NCI-H524 (cell line): ENCODE measurements at places on chromosomes 11 and 22.
A peak's percentile ranks its signal among the peaks of the same experiment; 100 is the strongest.

DNA sequence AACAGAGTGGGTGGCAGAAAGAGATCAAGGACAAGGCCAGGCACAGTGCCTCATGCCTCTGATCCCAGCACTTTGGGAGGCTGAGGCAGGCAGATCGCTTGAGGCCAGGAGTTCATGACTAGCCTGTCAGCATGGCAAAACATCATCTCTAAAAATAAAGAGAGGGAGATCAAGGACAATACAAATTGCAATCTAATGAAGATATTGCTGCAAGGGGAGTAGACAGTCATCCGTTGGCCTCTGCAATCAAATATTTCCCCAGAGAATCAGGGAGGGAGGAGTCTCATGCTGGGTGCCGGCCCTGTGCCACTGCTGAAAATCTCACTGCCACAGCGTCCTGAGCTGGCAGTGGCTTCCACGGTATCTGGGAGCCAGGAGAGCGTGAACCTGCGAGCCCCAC lies 19.4 kb upstream of the IL17RA start:
- no peak for DNase-seq

GRCh38 chr11:121557348-121557747 lies 104.6 kb upstream of the SORL1-AS1 start:
- DNase-seq: no peak

DNA sequence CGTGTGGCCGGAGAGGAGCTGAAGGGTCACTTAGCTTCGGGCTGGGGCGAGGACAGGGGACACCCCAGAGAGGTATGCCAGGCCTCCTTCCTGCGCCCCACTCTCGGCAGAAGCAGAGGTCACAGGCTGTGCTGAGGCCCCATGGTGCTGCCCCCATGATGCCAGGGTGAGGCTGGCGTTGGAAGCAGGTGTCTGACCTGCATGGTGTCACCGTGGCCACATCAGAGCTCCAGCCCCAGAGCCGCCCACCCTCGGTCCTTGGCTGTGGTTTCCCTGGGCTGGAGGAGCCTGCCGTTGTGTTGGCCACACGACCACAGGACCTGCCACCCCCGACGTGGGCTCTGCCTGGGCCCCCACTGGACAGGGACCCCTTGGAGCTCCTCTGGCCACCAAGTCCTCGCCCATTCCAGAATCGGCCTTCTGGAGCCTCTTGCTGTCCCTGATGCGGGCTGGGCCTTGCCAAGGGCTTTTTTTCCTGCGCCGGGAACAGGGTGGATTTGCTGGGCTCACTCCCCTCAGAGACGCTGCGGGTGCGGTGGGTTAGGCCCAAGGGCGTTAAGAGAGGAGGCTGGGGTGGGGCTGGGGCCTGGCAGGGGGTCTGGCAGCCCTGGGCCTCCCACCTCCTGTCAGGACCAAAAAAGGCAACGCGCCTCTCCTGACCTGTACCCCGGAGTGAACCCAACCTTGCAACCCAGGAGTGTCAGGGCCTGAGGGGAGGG lies 8.2 kb upstream of the TSSC4 start:
- no peak for DNase-seq

DNA sequence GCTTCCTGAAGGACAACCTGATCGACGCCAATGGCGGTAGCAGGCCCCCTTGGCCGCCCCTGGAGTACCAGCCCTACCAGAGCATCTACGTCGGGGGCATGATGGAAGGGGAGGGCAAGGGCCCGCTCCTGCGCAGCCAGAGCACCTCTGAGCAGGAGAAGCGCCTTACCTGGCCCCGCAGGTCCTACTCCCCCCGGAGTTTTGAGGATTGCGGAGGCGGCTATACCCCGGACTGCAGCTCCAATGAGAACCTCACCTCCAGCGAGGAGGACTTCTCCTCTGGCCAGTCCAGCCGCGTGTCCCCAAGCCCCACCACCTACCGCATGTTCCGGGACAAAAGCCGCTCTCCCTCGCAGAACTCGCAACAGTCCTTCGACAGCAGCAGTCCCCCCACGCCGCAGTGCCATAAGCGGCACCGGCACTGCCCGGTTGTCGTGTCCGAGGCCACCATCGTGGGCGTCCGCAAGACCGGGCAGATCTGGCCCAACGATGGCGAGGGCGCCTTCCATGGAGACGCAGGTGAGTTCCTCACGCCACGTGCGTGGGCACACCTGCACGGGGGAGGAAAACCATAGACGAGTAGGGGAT lies 1.5 kb downstream of the BCR start:
- DNase-seq: no peak

DNA sequence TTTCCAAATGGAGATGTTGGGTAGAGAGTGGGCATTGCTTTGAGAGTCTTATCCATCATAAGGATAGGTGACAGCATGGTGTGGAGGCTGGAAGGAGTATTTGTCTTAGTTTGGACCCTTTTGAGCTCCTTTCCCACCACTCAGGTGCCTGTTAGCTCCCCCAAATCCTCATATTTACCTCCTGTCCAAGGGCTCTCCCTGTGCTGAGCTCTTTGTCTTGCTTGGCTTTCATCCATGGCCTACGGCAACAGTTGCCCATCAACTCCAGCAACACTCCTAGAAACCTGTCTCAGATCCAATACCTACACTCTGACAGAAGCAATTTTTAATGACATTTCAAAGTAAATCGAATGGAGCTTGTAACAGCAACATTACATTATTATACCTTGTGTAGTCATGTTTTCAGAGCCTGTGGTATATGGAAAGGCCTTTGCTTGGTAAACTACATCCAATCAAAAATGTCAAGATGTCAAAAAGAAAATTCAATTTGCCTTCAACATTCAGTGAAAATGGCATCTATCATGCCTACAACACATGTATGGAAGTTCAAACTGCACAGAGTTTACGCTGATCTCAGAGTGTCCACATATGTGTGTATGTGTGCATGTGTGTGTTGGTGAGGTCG lies 49.4 kb upstream of the CCDC90B start:
- no peak for DNase-seq

GRCh38 chr22:21012446-21013407 lies 2.2 kb upstream of the P2RX6 start:
- peak; percentile 96 for DNase-seq

DNA sequence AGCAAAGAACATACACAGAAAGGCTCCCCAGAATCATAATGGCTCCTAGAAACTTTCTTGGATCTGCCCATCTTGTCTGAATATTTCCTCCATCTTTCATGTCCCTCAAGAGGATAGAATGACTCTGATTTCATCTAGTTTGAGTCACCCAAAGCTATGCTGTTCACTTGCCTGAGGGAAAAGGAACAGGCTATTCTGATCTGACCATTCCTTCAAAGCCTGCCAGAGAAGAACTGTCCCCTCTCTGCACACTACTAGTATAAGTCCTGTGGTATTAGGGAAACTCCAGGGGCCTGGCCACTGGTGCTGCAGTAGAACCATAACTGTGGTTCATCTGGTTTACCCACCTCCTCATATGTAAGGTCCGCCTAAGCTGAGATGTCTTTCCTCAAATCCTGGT lies 2.4 kb upstream of the PATE1 start:
- DNase-seq: no peak

GRCh38 chr11:40290171-40290631 lies 1169.3 kb downstream of the LRRC4C start:
- no peak for DNase-seq
